ENCODE measurements at places on chromosomes 7 and 10.
A peak's percentile ranks its signal among the peaks of the same experiment; 100 is the strongest.

GRCh38 chr7:2493205-2494164, 17.3 kb upstream of the GRIFIN start:
- no peak for DNase-seq

GRCh38 chr10:26365681-26366358, 72.3 kb upstream of the APBB1IP start:
- DNase-seq, result peak; percentile 81

DNA sequence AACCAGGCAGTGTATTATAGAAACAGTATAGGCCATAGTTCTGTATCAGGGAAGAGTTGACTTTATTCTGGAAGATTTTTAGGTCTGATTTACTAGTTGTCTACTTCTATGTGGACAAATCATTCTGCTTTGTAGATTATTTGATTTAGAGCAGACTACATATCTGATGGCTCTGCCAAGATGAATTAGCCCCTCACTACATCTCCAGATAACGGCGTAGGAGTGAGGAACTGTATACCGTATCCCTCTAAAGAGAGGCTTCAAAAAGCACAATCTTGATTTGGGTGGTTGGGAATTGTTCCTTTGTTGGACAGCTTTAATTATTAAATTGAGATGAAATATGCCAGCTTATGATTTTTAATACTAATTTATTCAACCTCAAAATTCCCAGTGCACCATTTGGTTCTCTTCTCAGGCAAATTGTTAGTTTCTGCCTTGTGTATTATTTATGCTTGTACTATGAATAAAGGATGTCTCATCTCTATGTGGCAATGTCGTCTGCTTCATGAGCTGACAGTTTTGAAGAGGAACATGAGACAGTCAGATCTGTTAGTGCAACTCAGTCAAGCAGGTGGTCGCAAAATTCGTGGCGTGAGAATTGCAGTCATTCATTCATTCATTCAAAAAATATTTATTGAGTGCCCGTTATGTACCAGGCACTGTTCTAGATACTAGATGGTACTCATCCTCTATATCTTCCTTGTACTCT, 422.8 kb downstream of the EXOC4 start:
- DNase-seq, result no peak

- no peak for DNase-seq
Measured at GRCh38 chr7:157612009-157612663, 275.3 kb downstream of the DNAJB6 start.

- DNase-seq, result no peak
Measured at GRCh38 chr7:154863766-154864522, 139.0 kb downstream of the PAXIP1 start.

- no peak for DNase-seq
Measured at GRCh38 chr7:30493228-30493627, 11.4 kb downstream of the GGCT start.

GRCh38 chr7:31991846-31992245, 78.4 kb downstream of the PDE1C start:
- DNase-seq, result no peak

Data from NCI-H226 (cell line).